ENCODE measurements at places on chromosomes 4 and X.

DNA sequence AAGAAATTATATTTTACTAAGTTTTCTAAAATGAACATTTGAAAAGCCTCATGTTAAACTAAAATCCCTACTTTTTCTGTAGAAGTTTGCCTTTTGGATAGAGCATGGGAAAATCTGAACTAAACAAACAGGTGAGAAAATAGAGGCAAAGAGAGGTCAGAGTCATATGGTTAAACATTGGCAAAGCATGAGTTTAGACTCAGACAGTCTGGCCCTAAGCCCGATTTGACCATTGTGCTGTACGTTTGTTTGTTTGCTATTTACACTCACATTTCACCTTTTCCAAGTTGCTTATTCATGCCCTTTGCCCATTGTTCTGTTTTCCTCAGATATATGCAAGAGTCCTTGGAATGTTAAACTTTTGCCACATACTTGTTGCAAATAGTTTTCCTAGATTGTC lies 85.4 kb downstream of the TIGD2 start:
- DNase-seq = no peak

- DNase-seq = no peak
Observed at GRCh38 chr4:1379351-1379781, 26.9 kb downstream of the NKX1-1 start.

DNA sequence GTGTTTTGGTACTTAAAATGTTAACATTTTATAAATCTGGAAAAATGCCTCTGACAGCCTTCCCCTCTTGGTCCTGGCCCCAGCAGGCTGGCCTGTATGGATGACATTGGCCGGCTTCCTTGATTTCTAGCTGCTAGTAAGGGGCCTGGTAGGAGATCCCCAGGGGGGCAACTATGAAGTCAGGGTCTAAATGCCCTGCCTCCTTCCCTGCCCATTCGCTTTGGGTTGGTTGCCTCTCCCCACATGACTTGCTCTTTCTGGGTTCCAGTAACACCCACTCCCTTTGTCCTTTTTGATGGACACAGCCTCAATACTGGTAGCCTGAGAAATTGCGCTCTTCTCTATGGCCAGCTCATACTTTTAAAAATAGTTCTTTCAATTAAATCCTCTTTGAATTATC lies 78.0 kb upstream of the MAD2L1 start:
- DNase-seq = no peak

DNA sequence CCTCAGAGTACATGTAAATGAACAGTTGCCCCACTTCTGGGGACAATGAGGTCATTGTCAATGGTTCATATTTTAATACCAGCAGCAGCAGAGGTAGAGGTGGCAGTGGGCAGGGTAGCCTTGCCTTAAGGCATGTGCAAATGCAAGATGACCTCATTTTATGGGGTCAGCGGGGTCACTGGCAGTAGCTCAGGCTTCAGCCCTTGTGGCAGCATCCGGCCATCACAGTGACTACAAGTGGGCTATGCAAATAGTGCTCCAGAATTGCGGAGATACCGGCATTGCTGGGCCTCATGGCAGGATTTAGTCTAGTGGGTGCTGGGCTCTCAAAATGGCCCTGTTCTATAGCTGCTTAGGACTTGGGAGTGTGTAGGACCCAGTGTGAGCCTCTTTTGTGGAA lies 144.7 kb downstream of the FAM47A start:
- no peak for DNase-seq

DNA sequence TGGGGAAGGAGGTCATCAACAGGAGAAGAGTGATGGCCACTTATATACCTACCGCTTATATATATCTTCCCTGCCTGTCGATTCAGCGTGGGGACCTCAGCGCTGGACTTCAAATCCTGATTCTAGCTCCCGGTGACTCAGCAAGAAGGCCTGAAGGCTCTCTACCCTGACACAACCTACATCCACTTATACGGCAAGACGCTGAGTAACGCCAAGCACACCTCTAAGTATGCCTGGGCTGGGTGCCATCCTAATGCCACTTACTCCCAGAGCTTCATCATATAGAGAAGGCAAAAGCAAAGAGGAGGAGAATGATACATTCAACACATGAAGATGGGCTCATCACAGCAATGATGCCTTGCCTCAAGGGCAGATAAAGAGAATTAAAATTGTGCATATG lies 198.3 kb downstream of the CHIC2 start:
- no peak for DNase-seq

- no peak for DNase-seq
Observed at GRCh38 chr4:53309321-53310040, 56.4 kb downstream of the SCFD2 start.

DNA sequence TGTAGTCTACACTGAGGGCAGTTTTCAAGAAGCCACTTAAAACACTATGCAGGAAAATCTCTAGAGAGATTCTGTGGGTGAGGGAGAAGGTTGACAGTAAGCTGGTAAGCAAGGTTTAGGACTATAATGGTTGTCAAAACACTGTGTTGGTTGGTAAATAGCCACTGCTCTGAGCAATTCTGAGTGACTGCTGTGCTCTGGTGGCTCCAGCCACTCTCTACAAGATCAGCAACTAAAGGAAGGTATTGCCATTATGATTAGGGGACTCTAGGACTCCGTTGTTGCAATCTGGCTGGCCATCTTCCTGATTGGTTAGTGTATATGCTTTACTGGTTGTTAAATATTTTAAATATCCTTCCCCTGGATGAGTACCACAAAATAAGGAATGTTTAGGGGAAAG lies 5.5 kb upstream of the FAM47E start:
- no peak for DNase-seq

DNA sequence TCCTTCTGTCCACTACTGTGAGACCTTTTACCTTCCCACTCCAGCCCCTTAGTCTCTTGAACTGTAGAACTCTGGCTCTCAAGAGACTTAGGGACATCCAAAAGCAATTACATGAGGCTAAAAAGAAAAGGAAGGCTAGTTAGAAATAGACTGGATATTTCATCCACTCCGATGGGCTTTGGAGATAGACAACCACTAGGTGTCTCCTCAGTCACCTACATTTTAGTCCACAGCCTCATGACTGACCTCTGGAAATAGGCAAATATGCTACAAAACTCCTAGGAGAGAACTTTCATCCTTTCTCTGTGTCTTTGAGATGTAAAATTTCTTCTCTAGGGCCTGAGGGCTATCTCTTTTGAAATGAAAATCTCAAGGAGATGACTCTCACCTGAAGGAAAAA lies 45.1 kb upstream of the LAMP2 start:
- peak; percentile 46 for DNase-seq

DNA sequence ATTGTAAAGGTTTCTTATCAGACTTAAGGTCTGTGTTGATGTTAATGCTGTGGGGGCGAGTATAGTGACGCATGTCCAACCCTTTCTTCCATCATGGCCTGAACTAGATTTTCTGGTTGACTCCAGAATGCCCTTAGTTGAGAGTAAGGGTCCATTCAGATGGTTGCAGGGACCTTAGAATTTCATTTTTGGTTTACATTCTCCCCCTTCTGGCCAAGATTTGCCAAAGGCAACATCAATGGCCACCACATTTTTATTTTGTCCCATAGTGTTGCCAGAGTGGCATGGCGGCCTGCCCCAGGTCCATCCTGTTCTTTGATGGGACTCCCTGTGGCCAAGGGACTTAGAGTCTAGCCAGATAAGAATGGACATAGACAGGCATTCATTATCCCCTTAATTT lies 368.5 kb downstream of the GPM6A start:
- DNase-seq = no peak

GRCh38 chr4:186144198-186144945 lies 39.9 kb downstream of the FAM149A start:
- DNase-seq = no peak

- no peak for DNase-seq
Observed at GRCh38 chr4:172393220-172393619, 580.0 kb downstream of the GALNTL6 start.

- no peak for DNase-seq
Observed at GRCh38 chr4:186825069-186825468, 101.4 kb upstream of the FAT1 start.

DNA sequence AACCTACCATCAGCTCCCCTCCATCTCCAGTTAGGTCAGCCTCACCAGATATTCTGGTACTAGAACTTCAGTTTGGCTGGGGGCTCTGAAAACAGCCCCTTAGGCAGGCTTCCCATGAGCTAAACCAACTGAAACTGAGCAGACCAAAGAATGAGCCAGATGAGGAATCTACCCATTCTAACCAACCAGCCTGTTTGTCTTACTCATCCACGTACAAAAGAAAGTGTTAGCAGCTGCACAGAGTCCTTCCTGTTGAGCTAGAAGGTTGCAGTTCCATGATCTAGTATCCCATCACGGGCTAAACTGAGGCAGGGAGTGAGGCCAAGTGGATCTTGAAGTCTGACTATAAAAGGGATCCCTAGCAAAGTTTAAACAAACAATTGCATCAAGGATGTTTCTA lies 17.5 kb downstream of the MAGEA9B start:
- DNase-seq = no peak

DNA sequence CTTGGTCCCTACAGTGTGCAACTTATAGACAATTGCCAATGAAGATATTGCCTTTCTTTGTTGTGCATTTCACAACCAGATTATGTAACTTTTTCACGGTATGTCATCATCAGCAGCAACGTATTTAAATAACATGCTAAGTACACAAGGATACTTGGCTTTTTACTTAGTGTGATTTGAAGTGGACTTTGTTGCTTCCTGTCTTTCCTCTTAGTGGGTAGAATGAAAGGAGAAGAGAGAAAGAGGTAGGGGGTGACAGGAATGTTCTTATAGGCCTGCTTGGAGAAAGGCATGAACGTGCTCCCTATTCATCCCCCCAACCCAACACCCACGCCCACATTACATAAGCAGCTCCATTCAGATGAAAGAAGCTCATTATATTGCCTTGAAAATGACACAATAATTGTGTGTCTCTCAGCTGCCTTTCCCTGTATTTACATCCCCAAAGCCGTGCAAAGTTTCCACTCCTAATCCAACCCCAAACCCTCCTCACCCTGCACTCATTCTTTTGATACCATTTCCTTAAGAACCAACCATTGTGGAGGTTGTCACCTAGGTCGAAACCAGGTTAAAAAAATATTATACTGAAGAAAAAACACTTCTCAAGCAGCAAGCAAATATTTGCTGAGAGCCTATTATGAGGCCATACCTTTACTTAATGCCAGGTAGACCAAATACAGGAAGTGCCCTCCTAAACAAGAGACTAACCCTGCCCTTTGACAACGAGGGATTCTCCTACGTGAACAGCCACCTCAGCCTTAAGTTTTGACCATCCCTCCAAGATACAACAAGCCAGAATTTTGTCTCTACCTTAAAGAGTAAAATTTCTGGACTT lies 25.2 kb upstream of the GK start:
- DNase-seq = peak; percentile 81

DNA sequence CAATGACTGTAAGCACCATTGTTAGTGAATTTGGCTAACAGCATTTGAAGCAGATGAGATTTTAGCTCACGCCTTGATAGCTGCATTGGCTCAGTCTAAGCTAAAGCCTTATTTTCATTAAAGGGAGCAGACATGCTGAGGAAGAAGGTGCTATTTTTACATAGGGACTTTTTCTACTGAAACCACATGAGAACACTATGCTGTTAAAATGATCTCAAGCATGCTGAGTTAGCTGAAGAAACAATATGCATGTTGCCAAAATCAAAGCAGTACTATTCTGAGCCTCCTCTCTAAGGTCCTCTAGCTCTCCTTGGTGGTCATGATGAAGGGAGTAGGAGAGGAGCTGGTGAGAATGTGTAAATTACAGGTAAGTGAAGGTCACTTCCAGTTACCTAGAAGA lies 134.4 kb upstream of the JADE1 start:
- no peak for DNase-seq

DNA sequence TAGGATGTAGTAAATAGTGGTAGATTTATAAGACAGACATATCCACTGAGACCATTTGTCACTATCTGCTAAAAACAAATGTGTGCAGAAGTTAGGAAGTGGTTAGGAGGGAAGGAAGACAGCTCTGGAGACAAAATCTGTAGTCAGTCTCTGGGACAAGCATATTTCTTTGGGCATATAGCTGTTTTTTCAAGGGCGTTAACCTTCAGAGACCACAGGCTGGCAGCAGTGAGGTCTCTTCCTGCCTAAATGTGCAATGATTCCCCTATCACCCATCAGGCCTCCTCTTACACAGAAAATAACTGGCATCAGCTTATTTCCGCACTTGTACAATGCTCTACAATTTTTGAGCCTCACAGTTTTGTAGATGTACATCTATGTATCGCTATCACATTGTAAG lies 6.5 kb downstream of the TMEM150C start:
- peak; percentile 23 for DNase-seq

All from NB4 (cell line).